ENCODE measurements at places on chromosomes 7 and 10. TPM values are rescaled to one million over a fixed set of nuclear protein-coding genes. Genes with fewer than 3 reads are reported as not detected.

OR2A12 gene
- not detected for total RNA-seq

PPP1R17 gene
- total RNA-seq, result not detected

PTPRN2 gene
- 3.1 TPM for total RNA-seq

DDC gene
- total RNA-seq, result not detected

AGR2 gene
- total RNA-seq, result 73.1 TPM

HHEX gene
- total RNA-seq, result 4.6 TPM

C1QL3 gene
- not detected for total RNA-seq

GTPBP10 gene
- total RNA-seq, result 16.1 TPM

HGF gene
- total RNA-seq, result 10.2 TPM

DNA sequence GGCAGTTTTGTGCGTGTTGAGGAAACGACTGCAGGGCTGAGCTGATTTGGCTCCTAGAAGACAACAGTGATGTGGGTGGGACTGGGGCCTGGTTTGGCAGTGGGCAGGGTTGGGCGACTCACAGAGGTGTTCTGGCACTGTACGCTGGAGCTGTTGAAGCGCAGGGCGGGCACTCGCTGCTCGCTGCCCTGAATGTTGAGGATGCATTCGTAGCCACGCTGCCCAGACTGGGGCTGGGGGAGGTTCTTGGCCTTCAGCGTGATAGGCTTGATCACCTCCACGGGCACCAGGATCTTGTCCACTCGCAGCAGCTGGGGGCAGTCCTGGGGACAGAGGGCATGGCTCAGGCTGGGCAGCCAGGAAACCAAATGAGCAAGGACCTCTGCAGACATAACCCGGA, 365.4 kb downstream of the PLXNA4 start:
- DNase-seq, result no peak

DNA sequence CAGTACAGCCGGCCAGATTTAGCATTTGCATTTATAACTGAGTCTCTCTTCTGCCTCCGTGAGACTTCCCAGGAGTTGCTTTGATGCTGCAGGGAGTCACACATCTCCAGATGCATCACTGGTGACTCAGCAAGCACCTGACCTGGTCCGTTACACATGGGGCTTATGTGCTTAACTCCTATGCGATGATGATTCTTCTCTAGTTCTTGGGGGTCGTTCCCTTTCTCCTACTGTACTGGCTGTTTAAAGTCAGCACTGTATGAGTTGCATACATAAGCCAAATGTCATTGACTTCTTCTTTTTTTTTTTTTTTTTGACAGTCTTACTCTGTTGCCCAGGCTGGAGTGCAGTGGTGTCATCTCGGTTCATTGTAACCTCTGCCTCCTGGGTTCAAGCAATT, 13.0 kb upstream of the AKR1E2 start:
- peak; percentile 30 for DNase-seq

- DNase-seq, result no peak
Observed at GRCh38 chr7:103580031-103580430, 134.0 kb upstream of the SLC26A5 start.

DNA sequence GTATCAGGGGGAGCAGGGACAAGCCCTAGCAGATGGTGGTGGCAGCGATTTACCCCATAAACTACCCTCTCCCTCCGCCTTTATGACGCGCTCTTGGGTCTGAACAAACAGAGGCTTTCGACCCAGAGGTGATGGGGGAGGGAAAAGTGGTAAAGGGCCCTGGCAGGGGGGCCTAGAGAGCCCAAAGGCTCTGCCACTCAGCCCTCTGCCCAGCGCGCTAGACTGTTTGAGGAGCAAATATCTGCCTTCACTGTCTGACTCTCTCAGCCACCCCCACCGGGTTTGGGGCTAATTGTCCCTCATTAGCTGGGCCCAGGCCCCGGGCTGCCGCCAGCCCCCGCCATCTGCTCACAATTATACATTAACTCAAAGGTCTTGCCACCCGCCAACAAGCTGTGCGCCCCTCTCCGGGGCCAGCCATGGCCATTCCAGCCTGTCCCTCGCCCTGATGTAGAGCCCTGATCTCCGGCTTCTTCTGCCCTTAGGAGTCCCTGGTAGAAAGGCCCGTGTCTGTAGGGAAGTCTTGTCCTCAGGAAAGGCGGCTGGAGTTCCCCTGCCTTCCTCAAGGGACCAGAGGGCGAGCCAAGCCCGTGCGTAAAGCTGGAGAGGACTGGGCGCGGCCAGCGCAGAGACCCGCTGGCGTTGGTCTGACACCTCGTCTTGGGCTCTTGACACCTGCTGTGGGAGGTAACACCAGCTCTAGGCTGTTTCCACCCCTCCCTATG, 1.9 kb upstream of the PAX4 start:
- DNase-seq, result no peak

- DNase-seq, result no peak
Observed at GRCh38 chr7:19026888-19027287, 90.5 kb downstream of the TWIST1 start.

- no peak for DNase-seq
Observed at GRCh38 chr7:29607259-29607658, 43.6 kb downstream of the PRR15 start.

- DNase-seq, result no peak
Observed at GRCh38 chr10:35422228-35422627, 85.9 kb downstream of the CCNY start.

DNA sequence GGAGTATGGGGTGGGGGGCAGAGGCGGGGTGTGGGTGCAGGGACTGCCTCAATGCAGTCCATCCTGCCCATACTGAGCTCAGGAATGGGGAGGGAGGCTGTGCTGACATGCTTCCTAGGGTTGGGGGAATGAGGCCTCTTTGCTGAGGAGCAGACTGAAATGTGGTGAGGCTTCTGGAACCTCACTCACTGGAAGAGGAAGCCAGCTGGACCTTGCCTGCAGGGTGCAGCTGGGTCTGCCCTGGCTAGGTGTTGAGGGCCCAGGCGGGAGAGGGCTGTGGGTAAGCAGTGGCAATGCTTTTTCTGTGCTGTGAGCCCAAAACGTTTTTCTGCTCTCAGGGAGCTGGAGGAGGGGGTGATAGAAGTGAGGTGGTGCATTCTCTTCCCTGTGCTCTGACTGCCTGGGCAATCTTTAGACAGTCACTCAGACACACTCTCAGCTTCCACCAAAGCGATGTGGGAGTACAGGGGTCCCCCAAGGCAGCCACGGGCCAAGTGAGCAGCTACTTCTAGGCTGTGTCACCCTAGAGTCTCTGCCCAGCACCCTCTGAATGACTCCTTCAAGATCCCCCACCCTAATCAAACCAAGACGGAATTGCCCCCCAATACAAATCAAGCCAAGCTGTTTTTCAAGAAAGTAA, 41.1 kb upstream of the BMPR1A start:
- no peak for DNase-seq

- DNase-seq, result no peak
Observed at GRCh38 chr10:29860166-29860565, 199.2 kb downstream of the JCAD start.

GRCh38 chr10:62960416-62960815, 144.2 kb upstream of the EGR2 start:
- no peak for DNase-seq

DNA sequence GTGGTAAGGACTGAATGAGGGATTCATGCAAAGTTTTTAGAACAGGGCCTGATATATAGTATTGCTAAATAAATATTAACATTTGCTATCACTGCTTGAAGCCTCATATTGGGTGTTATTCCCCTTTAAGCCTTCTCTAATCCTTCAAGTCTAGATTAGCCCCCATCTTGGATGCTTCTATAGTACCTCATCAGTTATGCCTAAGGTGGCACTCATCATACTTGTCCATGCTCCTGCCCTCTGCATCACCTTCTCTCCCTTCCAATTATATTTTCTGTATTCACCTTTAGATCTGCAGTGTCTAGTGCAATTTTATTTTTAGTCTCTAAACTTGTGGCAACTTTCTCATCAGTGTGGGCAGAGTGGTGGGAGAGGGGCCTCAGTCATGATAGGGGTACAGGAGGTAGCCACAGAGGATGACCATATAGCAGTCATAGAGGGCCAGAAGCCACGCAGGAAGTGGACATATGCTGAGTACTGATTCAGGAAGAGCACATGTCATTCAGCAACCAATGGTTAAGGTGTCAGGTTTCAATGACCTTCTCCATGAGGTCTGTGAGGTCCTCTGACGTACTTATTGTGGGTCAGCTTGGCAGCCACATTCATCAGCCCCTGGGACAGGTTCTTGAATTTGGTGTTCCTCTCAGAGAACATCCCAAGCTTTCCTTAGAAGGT, 2.5 kb downstream of the ENTPD1 start:
- DNase-seq, result no peak

GRCh38 chr10:6692856-6693255, 112.8 kb upstream of the PRKCQ start:
- no peak for DNase-seq

DNA sequence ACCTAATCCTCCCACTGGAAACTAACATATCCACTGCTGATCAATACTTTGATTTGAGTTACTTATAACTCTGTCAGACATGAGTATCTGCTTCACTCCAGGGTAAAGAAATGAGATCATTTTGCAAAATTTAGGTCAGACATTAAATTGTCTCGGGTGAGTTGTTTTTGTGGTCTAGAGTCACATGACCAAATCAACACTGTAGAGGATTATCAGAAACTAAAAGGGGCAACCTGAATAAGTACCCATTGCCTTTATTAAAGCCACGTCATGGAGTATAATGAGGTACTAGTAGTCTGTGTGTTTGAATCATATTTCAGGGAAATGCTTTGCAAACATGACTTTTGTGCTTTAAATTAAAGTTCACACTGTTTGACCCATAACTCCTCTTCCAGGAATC, 107.7 kb upstream of the ADO start:
- DNase-seq, result no peak

DNA sequence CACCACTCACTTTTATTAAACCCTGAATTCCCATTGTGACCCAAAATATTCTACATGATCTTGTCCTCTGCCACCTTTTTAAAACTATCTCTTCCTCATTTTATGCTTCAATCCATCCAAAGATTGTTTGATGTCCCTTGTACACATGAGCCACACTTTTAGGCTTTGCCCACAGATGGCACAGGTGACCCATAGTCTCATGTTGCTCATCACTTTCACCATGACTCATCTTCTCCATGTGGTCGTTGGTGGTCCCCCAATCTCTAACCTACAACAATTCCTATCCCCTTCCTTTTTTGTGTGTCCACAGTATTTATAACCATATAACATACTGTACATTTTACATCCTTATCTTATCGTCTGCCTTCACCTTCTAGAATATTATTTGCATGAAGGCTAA, 271.5 kb upstream of the ZWINT start:
- DNase-seq, result no peak

DNA sequence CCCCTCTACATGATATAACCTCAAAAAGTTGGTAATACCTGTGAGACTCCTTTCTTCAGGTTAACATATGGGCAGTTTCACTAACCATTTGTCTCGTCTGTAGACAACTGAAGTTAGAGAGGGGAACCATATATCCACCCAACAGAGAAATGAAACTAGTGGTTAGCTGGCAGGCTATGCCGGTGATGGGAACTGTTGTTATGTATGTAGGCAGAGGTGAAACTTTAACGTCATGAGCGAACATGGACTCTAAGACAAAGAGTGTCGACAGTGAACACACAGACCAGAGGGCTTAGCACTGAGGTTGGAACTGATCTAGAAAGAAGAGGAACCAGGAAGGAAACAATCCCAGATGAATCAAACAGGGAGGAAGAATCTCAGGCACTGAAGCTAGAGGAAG, 112.4 kb downstream of the ELMO1 start:
- DNase-seq, result no peak

DNA sequence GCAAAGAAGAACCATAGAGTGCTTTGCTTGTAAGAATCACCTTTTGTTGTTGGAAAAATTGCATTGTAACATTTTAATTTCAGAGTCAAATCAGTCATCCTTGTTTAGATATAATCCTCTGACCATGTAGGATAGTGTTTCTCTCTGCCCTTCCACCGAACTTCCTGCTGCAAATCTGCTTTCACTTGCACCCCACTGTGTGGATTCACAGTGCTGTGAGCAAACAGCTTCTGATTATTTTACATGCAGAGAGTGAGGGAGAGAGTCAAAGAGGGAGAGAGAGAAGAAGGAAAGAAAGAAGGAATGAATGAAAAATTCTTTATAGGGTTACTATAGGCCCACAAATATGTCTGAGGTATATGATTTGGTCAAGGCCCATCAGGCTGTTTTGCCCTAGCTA, 30.0 kb upstream of the SEM1 start:
- DNase-seq, result no peak

GRCh38 chr7:69465262-69465661, 133.0 kb upstream of the AUTS2 start:
- peak; percentile 20 for DNase-seq

DNA sequence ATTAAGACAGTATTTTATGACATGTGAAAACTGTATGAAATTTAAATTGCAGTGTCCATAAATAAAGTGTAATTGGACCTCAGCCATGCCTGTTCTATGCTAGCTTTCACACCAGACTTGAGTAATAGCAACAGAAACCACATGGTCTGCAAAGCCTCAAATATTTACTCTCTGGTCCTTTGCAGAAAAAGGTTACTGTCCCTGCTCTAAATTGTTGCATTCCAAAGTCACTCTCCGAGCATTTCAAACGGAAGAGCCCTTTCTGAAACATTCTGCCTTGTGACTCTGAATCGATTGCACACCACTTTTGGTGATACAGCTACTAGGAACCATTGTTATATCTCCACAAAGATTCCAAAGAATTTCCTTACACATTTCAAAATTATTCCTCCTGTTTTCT, 81.0 kb upstream of the STK17A start:
- peak; percentile 34 for DNase-seq

Data from tongue (tissue), 3 donors.